ENCODE measurements at places on chromosomes 6 and 20.

GRCh38 chr6:91042656-91043055, 455.8 kb upstream of the MAP3K7 start:
- DNase-seq = no peak

- DNase-seq = no peak
Measured at GRCh38 chr6:158707120-158707820, 57.4 kb downstream of the SYTL3 start.

- DNase-seq = no peak
Measured at GRCh38 chr6:157107915-157108651, 215.2 kb downstream of the TMEM242 start.

DNA sequence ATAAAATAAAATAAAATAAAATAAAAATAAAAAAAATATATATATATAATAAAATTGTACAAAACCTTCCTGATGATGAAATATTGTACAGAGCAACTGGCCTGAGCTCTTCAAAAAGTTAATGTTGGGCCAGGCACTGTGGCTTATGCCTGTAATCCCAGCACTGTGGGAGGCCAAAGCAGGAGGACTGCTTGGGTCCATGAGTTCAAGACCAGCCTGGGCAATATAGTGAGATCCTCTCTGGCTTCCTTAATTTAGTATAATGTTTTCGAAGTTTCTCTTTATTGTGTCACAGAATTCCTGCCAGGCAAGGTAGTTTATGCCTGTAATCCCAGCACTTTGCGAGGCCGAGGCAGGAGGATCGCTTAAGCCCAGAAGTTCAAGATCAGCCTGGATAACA, 113.9 kb upstream of the SALL4 start:
- no peak for DNase-seq

- no peak for DNase-seq
Measured at GRCh38 chr6:35895560-35895959, 25.3 kb downstream of the SRPK1 start.

DNA sequence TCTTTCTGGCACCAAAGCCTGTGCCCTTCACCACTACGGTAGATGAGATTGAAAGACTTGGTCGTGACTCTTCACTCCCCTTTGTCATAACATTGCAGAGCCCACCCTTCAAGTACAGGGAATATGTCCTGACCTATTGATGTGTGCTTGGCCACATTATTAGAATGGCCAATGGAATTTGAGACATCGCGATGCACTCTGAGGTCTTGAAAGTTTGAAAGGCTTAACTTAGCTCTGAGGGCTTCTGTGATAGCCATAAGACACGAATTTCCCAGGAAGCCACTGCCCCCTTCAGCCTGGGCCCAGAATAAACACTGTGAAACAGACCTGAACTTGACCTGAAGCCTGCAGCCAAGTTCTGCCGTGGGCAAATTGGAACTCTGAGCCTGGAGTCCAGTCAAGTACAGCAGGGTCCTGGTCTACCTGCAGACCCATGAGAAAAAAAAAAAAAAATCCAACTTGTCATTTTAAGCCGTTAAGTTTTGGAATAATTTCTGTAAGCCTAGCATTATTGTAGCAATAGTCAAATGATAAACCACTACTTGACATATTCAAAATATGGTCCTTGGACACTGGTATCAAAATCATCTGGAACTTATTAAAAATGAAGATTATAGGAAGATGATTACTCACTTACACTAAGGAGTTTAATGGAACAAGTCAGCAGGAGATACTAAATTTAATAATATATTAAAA, 36.9 kb upstream of the TRAF3IP2 start:
- DNase-seq = no peak

- no peak for DNase-seq
Measured at GRCh38 chr20:16528078-16528477, 45.2 kb downstream of the KIF16B start.
